ENCODE measurements at places on chromosomes 1 and 21.
A peak's percentile ranks its signal among the peaks of the same experiment; 100 is the strongest.

DNA sequence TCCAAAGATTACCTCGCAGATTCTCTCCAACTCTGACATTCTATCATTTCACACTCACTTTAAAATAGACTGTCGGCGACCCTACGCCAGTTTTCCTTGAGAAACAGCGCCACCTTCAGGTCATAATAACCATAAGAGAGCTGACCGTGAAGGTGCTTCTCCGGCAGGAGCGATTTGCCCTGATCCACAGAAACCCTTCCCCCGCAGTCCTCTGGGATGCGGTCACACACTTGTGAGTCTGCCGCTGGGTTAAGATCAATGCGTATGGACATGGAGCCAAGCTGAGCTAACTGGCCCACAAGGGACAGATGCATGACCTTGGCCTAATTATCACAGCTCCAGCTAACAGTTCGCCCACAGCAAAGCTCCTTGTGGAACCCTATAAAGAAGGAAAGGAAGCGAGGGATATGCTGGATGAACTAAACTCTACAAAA lies 32.8 kb upstream of the IFNAR2 start:
- peak; percentile 58 for DNase-seq

DNA sequence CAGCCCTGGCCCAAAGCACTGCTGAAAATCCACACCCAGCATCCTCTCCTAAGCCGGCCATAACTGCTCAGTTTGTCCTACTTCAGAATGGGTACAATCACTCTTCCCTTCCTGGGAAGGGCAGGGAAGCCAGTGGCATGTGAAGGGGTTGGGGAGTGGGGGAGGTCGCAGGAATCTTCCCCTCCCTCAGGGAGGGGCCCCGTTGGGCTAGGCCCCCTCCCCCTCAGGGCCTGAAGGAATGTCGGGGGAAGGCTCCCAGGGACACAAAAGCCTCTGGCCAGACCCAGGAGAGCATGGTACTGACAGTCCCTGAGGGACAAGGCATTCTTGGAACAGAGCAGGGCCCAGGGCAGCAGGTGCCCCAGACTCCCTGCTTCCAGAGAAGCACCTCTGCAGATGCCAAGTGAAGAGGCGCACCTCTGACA lies 1.2 kb downstream of the ELOVL1 start:
- DNase-seq, result no peak

DNA sequence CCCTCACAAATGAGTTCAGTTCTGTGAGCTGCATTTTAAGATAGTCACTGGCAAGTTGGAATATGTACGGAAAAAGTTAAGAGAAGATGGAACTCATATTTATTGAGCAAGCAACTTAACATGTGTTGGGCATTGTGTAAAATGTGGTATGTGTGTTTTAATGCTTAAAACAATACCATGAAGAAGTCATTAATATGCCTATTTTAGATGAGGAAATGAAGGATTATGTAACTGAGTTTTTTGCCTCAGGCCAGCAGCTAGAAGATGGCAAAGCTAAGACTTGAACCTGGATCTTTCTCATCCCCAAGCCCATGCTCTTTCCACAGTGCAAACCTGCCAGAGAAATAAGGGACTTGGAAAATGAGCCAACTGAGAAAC lies 48.9 kb downstream of the SPATA46 start:
- no peak for DNase-seq

DNA sequence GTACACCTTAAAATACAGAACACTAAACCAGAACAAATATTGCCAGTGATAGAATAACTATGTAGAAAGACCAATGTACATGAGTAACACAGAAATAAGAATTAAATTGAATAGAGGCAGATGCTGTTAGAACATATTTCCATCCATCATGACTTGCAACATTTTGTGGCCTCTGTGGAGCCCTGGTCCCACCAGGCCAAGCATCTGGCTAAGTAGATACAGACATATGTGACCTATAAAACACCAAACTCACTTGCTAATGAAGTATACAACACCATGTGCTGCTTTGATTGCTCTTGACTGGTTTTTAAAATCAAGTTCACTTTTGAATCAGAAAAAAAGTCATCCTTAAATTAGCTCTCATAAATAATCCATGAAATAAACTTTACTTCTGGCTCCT lies 20.5 kb downstream of the SLC19A2 start:
- no peak for DNase-seq

- DNase-seq, result no peak
These were observed 40.4 kb downstream of the NKAIN1 start for GRCh38 chr1:31199236-31199790.

DNA sequence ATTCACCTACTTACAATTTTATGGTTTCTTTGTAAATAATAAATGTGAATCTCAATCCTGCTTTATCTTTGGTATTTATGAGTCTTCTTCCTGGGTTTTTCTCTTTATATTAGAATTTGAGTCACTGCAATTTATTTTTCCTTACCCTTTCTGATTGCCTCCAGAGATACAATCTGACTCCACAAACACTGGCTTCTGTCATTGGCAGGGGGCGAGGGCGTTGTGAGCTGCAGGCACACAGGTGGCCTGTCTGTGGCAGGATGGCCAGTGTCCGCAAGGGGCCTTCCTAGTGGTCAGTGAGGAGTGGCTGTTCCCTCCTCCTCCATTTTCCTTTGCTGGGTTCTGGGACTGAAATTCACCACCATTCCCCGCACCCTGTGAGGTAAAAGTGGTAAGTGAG lies 2.0 kb upstream of the MTARC1 start:
- DNase-seq, result no peak

DNA sequence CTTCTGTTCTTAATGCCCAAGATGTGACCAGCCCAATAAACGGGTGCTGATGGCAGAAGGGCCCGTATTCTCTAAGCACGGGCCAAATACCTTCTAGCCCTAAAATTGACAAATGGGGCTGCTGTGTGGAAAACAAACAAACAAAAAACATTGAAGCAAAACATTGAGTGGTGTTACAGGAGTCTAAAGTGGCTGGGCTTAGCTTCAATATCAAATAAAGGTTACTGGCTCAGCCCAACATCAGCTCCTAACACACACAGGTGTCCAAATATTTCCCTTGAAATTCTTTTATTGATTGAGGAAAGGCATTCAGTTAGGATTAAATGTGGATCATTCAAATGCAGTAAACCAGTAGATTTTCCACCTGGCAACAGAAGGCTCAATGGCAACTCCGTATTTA lies 13.3 kb upstream of the TTF2 start:
- no peak for DNase-seq
